G401 (cell line): ENCODE measurements at places on chromosomes 12 and 14. TPM values are rescaled to one million over a fixed set of nuclear protein-coding genes. Genes with fewer than 3 reads are reported as not detected.

GLIPR1L1 gene
- not detected in 2 replicates for total RNA-seq

KCNK13 gene
- not detected in 2 replicates for total RNA-seq

CLEC1A gene
- total RNA-seq, result not detected in 2 replicates

KIF21A gene
- 9.6 and 11.0 TPM in 2 replicates for total RNA-seq

GRCh38 chr14:65352964-65353530, 59.5 kb upstream of the FUT8 start:
- no peak for DNase-seq

GRCh38 chr14:71891970-71892369, 40.3 kb upstream of the RGS6 start:
- no peak for DNase-seq

GRCh38 chr12:30753751-30754382, 884 bp downstream of the CAPRIN2 start:
- peak; percentile 54 for DNase-seq

GRCh38 chr12:51740536-51740935, 108.0 kb downstream of the FIGNL2 start:
- no peak for DNase-seq

DNA sequence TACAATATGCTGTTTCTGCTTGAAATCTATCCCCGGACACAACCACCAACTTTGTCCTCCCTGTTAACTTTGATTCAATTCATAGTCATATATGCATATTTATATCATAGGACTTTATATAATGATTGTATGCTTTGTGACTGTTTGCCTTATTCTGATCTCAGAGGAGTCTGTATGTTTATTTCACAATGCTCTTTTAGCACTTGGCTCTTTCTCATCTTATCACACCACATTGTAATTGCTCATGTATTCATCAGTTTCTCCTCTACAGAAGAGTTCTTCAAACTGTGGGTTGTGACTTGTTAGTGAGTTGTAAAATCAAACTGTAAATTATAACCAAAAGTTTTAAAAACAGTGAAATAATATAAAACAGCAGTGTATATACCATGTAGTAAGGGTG, 21.7 kb upstream of the PPM1A start:
- DNase-seq, result no peak

DNA sequence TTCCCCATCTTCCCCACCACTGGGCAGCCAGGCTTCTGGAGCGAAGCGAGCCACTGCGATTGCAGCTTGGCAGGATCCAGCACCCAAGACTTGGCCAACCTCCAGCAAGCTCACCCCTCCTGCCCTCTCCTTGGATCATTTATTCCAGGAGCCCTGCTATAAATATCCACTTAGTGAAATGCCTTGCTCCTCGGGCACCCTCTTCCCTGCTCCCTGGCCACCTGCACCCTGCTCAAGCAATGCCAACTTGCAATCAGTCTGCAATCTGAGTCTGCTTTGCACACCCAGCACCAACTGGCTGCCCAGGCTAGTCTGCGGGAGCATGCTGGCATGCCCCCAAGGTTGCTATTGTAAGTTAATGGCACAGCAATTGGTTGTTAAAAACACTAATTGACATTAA, 666.0 kb downstream of the MED13L start:
- no peak for DNase-seq

DNA sequence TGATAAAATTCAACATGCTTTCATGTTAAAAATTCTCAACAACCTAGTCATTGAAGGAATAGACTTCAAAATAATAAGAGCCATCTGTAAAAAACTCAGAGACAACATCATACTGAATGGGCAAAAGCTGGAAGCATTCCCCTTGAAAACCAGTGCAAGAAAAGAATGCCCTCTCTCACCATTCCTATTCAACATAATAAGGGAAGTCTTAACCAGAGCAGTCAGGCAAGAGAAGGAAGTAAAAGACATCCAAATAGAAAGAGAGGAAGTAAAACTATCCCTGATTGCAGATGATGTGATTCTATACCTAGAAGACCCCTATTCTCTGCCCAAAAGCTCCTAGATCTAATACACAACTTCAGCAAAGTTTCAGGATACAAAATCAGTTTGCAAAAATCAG, 52.9 kb downstream of the APOBEC1 start:
- no peak for DNase-seq

DNA sequence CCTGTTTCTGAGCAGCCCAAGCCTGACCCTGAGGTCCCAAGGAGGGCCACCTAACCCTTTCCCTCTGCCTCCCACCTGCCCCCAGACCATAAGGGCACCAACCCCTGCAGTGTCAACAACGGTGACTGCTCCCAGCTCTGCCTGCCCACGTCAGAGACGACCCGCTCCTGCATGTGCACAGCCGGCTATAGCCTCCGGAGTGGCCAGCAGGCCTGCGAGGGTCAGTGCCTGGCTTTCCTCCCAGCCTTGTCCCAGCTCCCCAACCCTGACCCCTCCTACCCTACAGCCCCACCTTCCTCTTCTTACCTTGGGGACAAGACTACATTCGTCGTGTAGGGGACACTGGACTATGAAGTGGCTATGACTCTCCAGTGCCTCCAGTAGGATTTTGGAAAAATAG, 33.7 kb upstream of the LRP1-AS start:
- DNase-seq, result no peak

GRCh38 chr12:64790166-64790565, 31.0 kb upstream of the GNS start:
- no peak for DNase-seq

GRCh38 chr12:34598851-34599529, 576.7 kb downstream of the ALG10 start:
- no peak for DNase-seq

- DNase-seq, result no peak
Measured at GRCh38 chr14:22510527-22511110, 78.4 kb downstream of the DAD1 start.

DNA sequence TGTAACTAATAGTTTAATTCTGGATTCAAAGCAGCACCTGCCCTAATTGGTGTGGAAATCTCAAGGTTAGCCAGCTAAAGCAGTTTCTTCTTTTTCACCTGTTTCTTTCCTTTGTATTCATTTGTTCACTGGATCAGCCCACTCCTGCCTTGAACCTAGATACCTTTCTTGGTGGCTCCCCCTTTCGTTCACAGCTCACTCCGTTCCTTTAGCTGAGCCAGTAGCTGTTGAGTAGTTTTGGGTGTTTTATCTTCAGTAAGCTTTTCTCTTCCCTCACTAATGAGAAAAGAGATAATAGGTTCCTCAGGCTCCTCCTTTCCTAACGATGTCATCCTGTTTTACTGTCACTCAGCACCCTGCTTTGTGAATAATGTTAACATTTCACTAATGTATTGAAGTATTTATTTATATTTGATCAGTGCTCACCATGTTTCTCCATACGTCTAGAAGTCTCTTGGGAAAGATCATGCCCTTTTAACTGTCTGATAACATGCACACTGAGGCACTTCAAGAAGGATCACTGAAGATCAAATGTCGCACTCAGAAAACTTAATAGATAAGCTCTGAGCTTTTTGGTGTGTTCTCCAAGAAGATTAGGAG, 121.1 kb downstream of the TGFB3 start:
- no peak for DNase-seq

DNA sequence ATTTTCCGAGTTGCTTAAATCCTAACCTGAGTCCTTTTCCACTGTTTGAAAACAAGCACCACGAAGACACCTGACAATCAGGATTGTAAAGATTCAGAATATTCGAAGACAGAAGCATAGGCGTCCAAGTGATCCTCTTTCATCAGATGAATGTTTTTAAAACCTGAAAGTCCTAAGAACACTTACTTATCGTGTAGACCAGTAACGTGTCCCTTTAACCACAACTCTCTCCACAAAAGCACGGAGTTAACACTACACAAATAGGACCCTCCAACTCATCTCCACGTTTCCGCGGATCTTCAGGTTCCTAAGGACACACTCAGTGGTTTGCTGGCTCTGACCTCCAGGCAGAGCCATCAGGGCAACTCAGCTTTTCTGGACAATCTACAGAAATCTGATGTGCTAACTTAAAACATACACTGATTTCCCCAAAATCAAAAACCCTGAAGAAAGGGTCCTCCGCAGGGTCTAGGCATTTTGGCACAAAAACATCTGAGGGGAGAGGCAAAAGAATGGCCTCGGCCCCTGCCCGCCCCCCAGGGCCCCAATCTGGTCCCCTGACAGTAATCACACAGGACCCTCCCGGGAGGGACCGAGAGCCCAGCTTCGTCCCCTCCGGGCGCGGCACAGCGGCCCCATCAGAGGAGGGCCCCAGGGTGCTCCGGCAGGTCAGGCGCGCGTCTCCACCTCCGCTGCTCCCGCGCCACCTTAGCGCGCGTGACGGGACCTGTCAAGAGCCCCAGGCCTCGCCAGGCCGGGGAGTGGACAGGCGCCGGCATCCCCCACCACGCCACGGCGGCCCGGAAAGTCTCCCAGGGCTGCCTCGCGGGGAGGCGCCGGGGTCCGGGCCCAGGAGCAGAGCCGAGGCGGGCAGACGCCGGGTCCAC, 925 bp downstream of the DICER1 start:
- DNase-seq, result peak; percentile 44

GRCh38 chr12:62726471-62726980, 208.4 kb downstream of the PPM1H start:
- peak; percentile 42 for DNase-seq

- DNase-seq, result no peak
Measured at GRCh38 chr12:6542209-6543009, 8.1 kb downstream of the GAPDH start.
